ENCODE measurements at places on chromosomes 1 and 21.

GRCh38 chr1:55155522-55155921 lies 59.6 kb downstream of the USP24 start:
- peak; percentile 82 for DNase-seq

GRCh38 chr1:172343240-172344160 lies 77.0 kb upstream of the C1orf105 start:
- no peak for DNase-seq

GRCh38 chr1:46490406-46490655 lies 695 bp downstream of the DMBX1 start:
- DNase-seq, result no peak

DNA sequence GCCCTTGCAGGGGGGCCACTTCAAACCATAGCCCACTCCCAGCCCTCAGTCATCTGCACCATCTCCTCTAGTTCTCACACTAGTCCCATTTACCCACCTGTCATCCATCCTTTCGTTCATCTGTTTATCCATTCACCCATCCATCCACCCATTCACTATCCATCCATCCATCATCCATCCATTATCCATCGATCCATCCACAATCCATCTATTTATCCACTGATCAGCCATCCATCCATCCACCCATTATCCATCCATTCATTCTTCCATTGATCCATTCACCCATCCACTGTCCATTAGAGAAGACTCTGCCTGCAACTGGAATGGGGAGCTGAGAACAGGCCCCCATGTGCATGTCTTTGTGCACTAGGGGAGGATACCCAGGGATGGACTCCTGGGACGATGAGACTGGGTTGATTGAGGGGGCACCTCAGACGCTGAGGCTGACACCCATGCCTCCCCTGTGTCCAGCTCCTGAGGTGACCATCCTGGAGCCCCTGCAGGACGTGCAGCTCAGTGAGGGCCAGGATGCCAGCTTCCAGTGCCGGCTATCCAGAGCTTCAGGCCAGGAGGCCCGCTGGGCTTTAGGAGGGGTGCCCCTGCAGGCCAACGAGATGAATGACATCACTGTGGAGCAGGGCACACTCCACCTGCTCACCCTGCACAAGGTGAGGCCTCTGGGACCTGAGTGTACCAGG lies 97.9 kb downstream of the TRIM11 start:
- no peak for DNase-seq

- no peak for DNase-seq
Measured at GRCh38 chr1:156504438-156504813, 3.9 kb upstream of the MEF2D start.

DNA sequence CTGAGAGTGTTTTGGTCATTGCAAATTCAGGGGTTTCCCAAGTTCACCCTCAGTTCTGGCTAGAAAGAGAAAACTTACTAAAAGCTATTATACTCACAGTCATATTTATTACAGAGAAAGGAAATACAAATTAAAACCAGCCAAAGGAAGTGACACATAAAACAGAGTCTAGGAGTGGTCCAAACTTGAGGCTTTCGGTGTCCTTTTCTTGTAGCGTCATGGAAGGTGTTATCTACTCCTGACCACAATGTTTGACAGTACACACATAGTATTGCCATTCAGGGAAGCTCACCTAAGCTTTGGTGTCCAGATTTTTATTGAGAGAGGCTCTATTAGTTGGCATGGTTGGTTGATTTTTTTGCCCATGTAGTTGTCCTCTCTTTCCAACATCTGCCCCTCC lies 59.0 kb downstream of the SLC35A3 start:
- no peak for DNase-seq

- DNase-seq, result no peak
Measured at GRCh38 chr1:43557744-43558245, 27.1 kb downstream of the PTPRF start.

- no peak for DNase-seq
Measured at GRCh38 chr1:186540521-186540920, 79.6 kb upstream of the PDC start.

GRCh38 chr1:241605146-241605805 lies 34.9 kb downstream of the CHML start:
- no peak for DNase-seq

- DNase-seq, result no peak
Measured at GRCh38 chr1:7491109-7491817, 279.8 kb upstream of the VAMP3 start.

DNA sequence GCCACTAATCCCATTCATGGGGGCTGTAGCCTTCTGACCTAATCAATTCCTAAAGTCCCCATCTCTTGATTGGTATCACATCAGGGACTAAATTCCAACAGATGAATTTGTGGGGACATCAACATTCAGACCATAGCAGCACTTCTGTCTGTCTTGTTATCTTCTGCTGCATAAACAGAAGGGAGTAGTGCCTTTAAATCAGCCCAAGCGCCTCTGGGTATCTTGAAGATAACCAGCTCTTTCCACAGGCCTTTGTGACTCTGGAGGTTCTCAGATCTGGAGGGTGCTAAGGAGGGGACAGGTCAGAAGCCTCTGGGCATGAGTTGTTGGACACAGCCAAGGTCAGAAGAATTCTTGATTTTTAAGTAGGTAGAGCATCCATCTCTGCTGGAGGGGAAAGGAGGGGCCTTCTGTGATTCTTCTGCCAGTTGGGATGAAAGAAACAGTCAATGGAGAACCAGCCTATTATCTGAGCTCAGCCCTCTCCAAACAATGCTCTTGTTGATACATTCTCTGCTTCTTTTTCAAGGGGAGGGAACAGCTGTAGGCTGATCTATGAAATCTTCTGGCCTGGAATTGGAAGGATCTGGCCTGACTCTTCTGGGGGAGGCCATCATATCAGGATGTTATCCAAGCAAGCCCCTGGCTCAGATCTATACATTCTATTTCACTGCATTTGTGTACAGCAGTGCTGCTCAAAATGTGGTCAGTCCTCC lies 31.3 kb upstream of the LRIG2 start:
- DNase-seq, result peak; percentile 34

GRCh38 chr1:58284225-58284510 lies 262.4 kb downstream of the OMA1 start:
- DNase-seq, result no peak

DNA sequence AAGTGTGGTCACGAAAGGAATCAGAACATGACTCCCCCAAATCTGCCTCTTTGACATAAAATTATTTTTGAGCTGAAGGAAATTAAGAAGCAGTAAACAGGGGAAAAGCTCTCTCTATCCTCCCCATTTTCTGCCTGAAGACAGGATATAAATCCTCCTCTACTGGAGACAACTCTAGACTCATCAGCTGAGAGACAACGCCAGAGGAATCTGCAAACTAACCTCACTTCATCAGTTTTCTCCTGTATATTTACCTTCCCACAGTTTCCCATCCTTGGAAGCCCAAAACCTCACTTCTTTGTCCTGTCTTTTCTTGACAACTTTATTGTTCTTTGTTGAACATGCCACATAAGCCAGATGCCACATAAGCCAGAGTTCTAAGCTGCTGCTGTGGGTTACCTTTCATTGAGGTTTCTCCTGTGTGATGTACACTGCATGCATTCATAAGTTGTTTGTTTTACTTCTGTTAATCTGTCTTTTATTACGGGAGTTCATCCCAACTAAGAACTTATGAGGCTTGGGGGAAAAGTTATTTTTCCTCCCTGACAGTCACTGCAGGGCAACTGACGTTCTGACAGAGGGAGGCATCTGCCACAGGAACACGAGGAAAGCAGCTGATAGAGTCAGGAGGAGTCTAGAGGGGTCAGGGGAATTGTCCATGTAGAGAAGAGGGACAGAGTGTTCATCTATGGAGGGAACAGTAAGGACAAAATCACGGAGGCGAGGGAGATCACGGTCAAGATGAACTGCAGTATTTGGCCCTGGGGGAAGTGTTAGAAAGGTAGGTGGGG lies 19.2 kb downstream of the ST6GALNAC3 start:
- DNase-seq, result no peak

DNA sequence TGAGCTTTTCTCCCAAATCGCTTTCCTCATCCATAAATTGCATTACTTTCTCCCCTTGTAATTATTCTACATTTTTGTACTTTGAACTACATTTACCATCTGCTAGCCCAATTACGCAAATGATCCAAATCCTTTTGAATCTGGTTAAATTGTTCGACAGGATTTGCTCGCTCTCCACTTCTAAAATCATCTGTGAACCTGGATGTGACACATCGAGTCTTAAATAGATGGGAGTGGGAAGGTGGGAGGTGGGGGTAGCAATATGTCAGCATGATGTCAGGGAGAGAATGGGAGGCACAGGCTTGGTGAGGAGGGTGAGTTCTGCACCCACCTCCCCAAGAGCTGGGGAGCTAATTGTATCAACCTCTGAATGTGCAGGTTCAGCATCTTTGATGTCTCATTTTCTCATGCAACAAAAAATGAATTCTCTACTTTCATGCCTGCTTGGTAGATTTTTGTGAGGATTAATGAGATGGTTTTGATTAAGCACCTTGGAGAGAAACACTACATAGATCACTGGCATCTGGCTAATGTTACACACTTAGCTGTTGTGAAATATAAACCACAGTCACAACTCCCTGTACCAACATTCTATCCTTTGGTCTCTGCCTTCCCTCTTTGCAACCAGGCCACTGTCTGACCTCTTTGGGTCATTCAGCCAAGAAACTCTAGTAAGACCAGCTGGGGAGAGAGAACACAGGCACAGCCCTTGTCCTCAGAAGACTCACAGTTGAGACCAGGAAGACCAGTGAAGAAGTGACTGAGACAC lies 165.1 kb downstream of the DAB1 start:
- no peak for DNase-seq

DNA sequence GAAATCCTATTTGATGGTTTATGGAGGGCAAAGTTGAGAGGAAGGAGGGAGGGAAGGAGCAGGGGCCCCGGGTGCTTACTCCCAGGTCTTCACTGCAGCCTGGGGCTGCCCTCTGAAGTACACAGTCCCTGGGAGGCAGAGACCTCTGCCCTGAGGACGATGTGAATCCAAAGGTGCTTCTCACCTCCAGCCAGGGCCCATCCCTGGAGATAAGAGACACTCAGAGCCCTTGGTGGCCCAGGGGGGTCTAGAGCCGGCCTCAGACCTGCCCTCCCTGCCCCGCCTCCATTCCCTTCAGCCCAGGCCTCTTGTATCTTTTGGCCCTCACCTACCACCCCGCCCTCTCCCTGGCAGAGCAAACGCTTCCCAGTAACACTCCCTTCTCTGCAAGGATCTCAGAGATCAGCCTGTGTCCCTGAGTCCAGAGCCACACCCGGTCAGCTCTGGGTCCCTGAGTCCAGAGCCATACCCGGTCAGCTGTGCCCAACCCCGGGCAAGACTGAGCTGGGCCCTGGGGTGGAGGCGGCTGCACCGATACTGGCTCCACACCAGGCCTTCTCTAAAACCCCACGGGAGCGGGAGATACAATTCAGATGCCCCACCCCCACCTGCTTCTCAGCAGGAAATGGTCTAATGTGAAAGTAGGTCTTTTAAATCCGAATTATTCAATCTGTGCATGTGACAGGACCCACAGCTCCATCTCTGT lies 3.6 kb upstream of the GNB1 start:
- peak; percentile 25 for DNase-seq

DNA sequence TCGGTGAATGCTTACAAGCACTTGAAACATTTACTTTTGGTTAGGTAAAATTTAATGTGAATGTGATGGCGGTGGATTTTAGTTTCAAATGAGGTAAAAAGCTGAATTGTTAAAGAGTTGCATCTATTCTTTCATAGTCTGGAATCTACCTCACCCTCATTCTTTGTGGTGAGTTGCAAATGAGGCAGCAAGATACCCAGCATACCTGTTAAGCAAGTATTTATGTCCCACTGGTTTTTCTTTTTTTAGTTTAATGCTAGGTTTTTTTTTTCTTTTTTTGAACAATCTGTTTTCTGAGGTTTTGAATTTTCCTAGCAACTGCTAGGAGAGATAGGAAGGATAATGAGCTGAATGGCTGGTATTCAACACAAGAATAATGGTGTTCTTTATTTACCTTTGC lies 127.9 kb upstream of the CACYBP start:
- no peak for DNase-seq

GRCh38 chr1:87061742-87062156 lies 147.3 kb downstream of the HS2ST1 start:
- no peak for DNase-seq

- DNase-seq, result no peak
Measured at GRCh38 chr1:10897321-10897980, 101.0 kb upstream of the CASZ1 start.

GRCh38 chr1:99737016-99737415 lies 29.4 kb downstream of the FRRS1 start:
- DNase-seq, result no peak

GRCh38 chr1:58699011-58699762 lies 675 bp downstream of the MYSM1 start:
- no peak for DNase-seq

GRCh38 chr1:79312438-79312837 lies 305.9 kb upstream of the ADGRL4 start:
- no peak for DNase-seq
